ENCODE measurements at places on chromosomes 3 and 15. TPM values are rescaled to one million over a fixed set of nuclear protein-coding genes. Genes with fewer than 3 reads are reported as not detected.

GRCh38 chr3:126464093-126464492, 11.6 kb downstream of the ZXDC start:
- DNase-seq: no peak

DNA sequence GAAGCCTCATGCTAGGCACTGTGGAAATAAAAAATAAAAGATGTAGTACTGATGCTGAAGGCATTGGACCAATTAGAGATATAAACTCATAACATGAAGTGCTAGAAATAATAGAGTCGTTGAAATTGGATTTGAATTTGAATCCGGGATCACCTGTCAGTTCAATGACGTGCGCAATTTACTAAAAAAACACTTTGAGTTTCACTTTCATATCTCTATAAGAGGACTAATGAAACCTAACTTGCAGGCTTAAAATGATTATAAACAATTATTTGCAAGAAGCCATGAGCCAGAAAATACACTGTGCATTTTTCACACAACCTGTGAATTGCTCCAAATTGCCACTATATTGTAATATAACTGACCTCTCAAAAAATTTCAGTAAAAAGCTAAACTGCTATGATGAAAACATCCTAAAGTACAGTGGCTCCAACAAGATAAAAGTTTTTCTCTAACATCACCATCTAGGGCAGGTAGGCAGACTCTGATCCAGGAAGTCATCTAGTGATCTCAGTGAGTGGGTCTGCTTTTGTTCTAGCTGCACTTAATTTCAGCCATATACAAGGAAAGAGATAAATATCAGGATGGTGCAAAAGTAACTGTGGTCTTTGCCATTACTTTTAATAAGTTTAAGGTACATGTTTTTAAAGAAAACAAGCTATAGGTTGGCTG, 440.2 kb downstream of the CNTN6 start:
- DNase-seq: no peak

- no peak for DNase-seq
These were observed 376.8 kb upstream of the THBS1 start for GRCh38 chr15:39204031-39204430.

DNA sequence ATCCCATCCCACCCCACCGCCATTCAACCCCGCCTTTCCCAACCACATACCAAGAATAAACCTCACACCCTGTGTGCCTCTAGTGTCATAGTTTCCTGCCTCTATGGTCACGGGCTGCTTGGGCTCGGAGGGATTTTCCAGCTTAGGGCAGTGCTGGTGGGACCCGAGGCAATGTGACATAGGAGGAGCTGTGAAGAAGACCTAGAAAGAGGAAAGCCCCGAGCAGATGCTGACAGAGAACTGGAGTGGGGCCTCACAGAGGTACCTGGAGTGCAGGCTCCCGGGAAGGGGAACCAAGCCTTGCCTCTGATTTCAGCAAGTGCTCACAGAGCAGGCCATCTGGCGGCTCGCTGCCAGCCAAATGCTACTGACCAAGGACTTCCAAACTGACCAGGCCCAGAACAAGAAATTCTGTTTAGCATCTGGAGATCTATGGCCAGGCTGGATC, 27.5 kb downstream of the BHLHE40 start:
- no peak for DNase-seq

DNA sequence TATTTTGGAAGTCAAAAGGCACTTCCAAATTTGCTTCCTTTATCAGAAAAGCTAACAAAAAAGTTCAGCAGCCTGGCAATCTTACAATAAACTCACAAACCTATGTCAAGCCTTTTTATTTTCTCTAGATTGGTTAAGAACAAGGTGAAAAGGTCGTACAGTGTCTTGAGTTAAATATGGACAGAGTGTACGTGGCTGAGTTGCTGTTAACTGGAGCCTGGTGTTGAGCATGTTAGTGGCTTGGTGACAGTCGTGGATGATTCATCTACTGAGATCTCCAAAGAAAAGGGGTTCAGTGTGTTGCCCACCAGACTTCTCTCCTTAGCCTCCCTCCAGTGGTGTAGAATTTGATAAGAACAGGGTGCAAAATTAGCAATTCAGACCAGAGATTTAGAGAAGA, 89.7 kb downstream of the SSR3 start:
- DNase-seq: no peak

DNA sequence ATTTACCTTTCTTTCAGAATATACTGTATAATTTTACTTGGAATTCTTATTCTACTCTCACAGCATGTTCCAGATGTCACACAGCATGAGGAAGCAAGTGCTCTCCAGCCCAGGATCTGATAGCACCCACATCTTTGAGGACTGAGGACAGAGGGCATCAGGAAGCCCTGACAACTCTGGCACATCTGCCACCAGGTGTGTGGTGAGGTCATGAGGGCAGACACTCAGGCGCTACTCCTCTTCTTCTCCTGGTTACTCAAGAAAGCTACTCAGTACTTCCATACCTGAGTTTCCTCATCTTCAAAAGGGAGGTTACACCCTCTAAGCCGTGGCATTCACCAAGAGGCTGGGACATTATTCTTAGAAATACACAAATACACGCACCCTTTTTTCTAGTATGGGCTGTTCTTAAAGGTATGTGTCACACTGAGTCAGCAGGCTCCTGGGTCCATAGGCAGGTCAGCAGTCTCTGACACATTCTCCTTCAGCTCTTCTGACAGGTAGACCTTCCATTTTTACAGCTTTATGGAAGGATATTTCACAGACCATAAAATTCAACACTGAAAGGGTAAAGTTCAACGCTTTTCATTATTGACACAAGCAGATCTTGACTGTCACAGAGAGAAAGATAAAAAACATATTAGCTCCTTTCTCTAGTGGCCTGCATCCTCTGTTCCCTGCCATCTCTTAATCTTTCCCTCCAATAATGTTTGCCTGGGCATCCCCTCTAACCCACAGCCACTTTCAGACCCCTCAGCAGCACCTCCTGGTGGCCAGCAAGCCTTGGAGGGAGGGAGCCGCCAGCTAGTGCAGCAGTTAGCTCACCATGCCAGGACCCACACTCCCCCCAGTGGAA, 103.2 kb upstream of the TJP1 start:
- peak; percentile 82 for DNase-seq

GRCh38 chr3:157508461-157508860, 5.2 kb upstream of the VEPH1 start:
- no peak for DNase-seq

DNA sequence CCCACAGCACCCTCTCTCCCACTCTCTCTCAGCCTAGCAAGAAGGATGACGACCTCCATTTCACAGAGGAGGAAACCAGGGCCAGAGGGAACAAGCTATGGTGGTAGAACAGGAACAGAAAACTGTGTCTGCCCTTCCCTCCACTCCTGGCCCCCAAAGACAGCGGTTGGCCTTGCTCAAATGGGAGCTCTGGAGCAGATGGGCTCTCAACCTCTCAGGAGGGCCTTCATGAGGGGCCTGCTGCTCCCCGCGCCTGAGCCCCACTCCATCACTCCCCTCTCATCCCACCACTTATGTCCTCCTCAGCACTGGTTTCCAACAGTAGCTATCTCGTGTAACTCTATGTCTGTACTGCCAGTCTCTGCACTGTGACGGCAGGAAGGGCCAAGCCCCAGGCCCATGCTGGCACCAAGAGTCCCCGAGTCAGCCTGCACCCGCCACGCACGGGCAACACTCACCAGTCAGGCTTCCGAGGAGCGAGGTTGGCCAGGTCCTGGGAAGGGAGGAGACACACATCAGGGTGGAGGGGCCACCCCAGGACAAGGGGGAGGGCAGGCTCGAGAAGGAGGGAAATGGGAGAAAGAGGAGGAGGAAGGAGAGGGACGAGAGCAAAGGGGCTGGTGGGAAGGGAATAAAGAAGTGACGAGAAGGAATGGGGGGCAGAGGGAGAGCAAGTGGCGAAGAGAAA, 45.5 kb downstream of the PTH1R start:
- no peak for DNase-seq

DNA sequence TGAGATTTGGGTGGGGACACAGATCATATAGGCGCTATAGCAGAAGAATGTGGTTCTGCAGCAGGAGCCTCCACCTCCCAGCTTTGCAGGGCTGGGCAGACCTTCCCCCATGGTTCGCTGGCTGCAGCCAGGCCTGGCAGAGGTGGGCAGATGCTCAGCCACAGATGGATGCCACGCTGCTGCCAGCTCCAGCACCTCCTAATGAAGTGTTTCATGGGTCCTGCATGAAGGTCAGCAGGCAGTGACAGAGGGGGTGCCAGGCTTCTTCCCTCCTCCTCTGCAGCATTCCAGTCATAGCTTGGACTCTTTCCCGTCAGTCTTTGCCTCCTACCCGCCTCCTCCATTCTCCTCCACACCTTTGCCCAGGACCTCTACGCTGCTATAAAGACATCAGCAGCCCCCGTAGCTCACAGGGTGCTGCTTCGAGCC, 85.9 kb downstream of the SLCO3A1 start:
- DNase-seq: no peak

- no peak for DNase-seq
These were observed 22.0 kb upstream of the TATDN2 start for GRCh38 chr3:10226293-10226692.

GRCh38 chr3:40989141-40990061, 209.9 kb upstream of the CTNNB1 start:
- DNase-seq: no peak

GRCh38 chr15:59738676-59739075, 49.6 kb upstream of the BNIP2 start:
- no peak for DNase-seq

DNA sequence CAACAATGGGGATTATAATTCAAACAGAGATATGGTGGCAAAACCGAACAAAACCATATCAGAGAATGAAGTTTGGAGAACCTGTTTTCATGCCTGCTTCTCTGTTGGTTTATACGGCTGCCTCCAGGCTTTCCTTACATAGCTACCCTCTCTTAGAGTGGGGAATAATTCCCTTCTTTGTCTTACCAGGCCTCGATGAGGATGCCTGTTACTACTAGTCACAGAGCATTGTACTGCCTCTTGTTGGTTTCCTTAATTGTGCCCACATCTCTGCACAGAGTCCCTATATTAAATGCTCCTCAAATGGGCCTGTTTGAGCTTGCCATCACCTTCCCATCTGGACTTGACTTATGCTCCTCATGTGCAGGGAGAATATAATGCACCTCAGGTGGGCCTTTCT, 92.9 kb downstream of the NCEH1 start:
- no peak for DNase-seq

DNA sequence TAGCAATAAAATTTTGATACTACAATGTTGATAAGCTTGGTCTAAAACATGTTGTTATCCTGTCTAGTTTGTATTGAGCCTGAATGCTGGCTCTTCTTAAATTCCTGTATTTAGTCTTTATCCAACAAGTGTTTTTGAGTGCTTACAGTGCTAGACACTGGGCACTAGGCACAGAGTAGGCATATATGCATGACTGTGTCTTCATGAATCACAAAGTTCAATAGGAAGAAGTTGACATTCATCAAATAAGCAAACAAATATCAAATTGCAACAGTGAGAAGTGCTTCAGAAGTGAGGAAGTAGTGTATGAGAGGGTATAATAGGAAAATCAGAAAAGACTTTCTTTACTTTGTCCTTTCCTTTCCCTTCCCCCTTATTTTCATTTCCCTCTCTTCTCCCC, 6.8 kb downstream of the CD96 start:
- DNase-seq: no peak

DNA sequence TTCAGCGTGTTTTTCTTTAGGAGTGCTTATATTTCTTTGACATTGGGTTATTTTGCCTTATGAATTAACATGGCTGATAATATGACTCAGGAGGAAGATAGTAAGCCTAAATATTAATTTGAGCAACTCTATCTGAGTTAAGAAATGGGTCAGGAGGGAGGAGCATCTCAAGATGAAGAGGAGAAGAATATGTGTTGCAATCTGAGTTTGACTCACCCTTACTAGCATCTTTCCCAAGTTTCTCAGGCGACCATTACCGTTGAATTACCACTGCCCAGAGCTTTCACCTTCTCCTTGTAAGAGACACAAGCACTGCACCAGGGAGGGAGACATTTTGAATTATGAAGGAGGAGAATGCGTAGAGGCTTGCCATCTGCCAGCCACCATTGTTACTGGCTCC, 138.3 kb upstream of the MYRIP start:
- DNase-seq: no peak

DNA sequence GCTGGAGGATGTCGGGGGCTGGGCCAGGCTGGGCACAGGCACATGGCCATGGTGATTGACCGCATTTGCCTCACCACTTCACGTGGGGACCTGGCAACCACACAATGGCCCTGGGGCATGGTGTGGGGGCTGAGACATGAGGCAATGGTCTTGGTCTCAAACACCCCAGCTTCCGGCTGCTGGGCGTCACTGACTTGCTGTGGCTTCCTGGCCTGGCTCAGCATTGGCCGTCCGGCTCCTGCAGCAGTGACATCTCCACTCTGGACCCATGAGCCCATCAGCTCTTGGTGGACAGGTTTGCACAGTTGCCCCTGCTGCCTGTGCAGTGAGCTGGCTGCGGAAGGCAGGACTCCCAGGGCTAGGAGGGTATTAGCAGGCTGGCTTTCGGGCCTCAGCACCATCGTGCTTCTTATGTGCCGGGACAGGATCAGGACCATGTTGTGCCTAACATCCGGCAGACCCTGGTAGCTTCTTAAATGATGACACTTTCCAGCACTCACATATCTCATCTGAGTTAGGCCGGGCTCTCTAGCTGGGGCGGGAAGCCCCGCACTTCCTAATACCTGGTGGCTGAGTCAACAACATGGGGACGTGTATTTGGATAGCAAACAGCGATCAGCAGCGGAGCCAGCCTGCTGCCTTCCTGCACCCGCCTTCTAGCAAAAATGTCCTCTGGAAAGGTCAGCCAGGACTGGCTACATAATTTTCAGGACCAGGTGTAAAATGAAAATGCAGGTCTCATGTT, 34.1 kb downstream of the ZNF710 start:
- DNase-seq: no peak

- DNase-seq: no peak
These were observed 84.2 kb upstream of the BHLHE40 start for GRCh38 chr3:4894891-4895530.

- DNase-seq: peak; percentile 68
These were observed 107.6 kb downstream of the PEX5L start for GRCh38 chr3:179929091-179929529.

- no peak for DNase-seq
These were observed 52.4 kb upstream of the MRPS22 start for GRCh38 chr3:139291276-139292051.

GRCh38 chr15:72783004-72783639, 436 bp downstream of the ADPGK start:
- DNase-seq: peak; percentile 47

GRCh38 chr15:75924576-75924975, 20.9 kb downstream of the FBXO22 start:
- DNase-seq: no peak

GRCh38 chr3:156825795-156826143, 384 bp upstream of the LEKR1 start:
- DNase-seq: no peak

GRCh38 chr3:135271177-135272025, 476.3 kb downstream of the EPHB1 start:
- DNase-seq: no peak

- DNase-seq: peak; percentile 69
These were observed 36.1 kb downstream of the TTC23 start for GRCh38 chr15:99213187-99213811.

- no peak for DNase-seq
These were observed 404.2 kb upstream of the CDIN1 start for GRCh38 chr15:36175186-36175740.

KIF15 gene
- total RNA-seq: 41.9 TPM

ALPK3 gene
- 35.9 TPM for total RNA-seq

FAM107A gene
- total RNA-seq: 2.0 TPM

ZCWPW2 gene
- 0.97 TPM for total RNA-seq

CHP1 gene
- 86.6 TPM for total RNA-seq

CXCR6 gene
- total RNA-seq: not detected

PSTPIP1 gene
- 11.7 TPM for total RNA-seq

ALDH1A2 gene
- total RNA-seq: 12.6 TPM

TNFSF10 gene
- not detected for total RNA-seq

KCNMB2 gene
- total RNA-seq: not detected

ERC2 gene
- total RNA-seq: 6.3 TPM

CTXN2 gene
- total RNA-seq: not detected

COLQ gene
- 0.18 TPM for total RNA-seq
